ENCODE measurements at places on chromosomes 4 and X. TPM values are rescaled to one million over a fixed set of nuclear protein-coding genes. Genes with fewer than 3 reads are reported as not detected.

The DACH2 gene
- not detected for total RNA-seq

The BST1 gene
- 0.71 TPM for total RNA-seq

The AFP gene
- total RNA-seq: not detected

The FAM156A gene
- total RNA-seq: 19.3 TPM

The ATP2B3 gene
- total RNA-seq: not detected

The PARM1 gene
- not detected for total RNA-seq

The CD99 gene
- total RNA-seq: 208 TPM

The GLUD2 gene
- 0.60 TPM for total RNA-seq

The F9 gene
- total RNA-seq: not detected

- no peak overlapping the region for H3K4me3 ChIP-seq
- H3K27ac ChIP-seq: no peak overlapping the region
- H3K36me3 ChIP-seq: no peaks in the 10 kb centered on the region
Observed at GRCh38 chr4:132860976-132861375, 288.1 kb upstream of the PCDH10 start.

DNA sequence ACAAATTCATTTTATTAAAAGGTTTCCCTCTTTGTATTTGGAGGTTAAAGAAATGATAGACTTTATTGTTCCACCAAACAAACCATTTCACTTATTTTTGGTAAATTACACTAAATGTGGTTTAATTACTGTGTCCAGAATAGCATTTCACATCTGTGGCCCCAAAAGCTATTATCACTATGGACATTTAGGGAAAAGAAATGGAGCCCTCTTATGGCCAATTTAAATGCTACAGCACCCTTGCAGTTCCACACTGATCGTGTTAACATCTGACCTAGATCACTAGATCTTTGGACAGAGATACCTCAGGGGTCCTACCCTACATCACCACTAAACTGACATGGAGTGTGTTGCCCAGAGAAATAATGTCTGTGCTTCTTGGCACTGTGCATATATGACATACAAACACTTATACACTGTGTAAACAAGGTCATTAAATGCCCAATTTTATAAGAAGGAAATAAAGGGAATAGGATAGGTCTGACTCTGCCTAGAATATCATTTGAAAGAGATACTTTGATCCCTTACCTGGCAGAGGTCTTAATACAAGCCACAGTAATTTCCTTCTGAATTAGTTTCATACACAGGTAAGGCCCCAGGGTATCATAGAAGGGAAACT, 163.9 kb downstream of the KDR start:
- no peak overlapping the region for H3K4me3 ChIP-seq
- peaks cover 9% of the 10 kb centered on the region for H3K27me3 ChIP-seq
- no peaks in the 10 kb centered on the region for H3K36me3 ChIP-seq
- peaks cover 19% of the 10 kb centered on the region for H3K4me1 ChIP-seq
- no peak for DNase-seq

DNA sequence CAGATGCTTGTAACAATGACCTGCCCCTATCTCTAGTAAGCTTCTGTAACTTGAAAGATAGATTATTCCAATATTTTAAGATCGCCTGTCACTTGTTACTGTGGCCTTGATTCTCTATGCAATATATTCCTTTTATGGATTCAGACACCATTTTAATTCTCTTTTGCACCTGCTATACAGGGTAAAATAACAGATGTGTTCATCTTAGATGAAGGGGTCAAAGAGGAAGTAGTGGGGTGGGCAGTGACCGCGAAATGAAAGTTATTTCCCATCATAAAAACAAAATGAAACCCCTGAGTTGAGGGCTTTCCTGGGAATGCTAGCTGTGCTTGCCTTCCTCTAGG, 175.9 kb downstream of the TSPAN5 start:
- no peak overlapping the region for H3K4me3 ChIP-seq
- no peaks in the 10 kb centered on the region for H3K27me3 ChIP-seq
- peaks cover 34% of the 10 kb centered on the region for H3K36me3 ChIP-seq

GRCh38 chr4:166882221-166882620, 352.1 kb downstream of the SPOCK3 start:
- H3K27me3 ChIP-seq: no peaks in the 10 kb centered on the region
- no peak overlapping the region for H3K4me3 ChIP-seq
- no peak for DNase-seq
- no peak overlapping the region for H3K27ac ChIP-seq

GRCh38 chr4:126592088-126592487, 1040.7 kb upstream of the INTU start:
- H3K27me3 ChIP-seq: no peaks in the 10 kb centered on the region
- H3K27ac ChIP-seq: no peak overlapping the region
- no peak overlapping the region for H3K4me3 ChIP-seq
- H3K4me1 ChIP-seq: no peaks in the 10 kb centered on the region

- no peak for DNase-seq
- H3K27ac ChIP-seq: no peak overlapping the region
- H3K4me1 ChIP-seq: no peaks in the 10 kb centered on the region
- no peaks in the 10 kb centered on the region for H3K27me3 ChIP-seq
Observed at GRCh38 chrX:69287095-69287494, 121.8 kb upstream of the PJA1 start.

GRCh38 chr4:26786916-26787315, 73.7 kb upstream of the STIM2 start:
- DNase-seq: no peak
- H3K27ac ChIP-seq: no peak overlapping the region
- H3K4me1 ChIP-seq: peaks cover 10% of the 10 kb centered on the region
- no peak overlapping the region for H3K4me3 ChIP-seq

DNA sequence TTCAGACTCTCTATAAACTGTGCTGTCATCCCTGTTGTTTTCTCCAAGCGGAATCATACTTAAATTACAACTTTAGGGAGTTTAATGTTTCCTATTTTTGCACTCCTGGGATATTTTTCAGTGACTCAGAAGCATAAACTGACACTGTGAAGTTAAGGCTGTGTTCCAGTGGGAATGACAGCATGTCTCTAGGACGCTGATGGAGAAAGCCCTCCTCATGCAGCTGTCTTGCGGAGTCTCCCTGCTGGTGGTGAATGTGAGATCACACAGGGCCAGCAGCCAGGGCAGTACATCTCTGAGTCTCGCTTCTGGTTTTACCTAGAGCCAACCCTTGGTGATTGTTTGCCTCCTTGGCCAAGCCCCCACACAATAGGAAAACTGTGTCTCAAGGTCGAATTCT, 53.3 kb downstream of the NFKB1 start:
- peaks cover 50% of the 10 kb centered on the region for H3K36me3 ChIP-seq
- no peaks in the 10 kb centered on the region for H3K27me3 ChIP-seq
- H3K4me3 ChIP-seq: no peak overlapping the region
- peaks cover 43% of the 10 kb centered on the region for H3K4me1 ChIP-seq
- no peak overlapping the region for H3K27ac ChIP-seq

DNA sequence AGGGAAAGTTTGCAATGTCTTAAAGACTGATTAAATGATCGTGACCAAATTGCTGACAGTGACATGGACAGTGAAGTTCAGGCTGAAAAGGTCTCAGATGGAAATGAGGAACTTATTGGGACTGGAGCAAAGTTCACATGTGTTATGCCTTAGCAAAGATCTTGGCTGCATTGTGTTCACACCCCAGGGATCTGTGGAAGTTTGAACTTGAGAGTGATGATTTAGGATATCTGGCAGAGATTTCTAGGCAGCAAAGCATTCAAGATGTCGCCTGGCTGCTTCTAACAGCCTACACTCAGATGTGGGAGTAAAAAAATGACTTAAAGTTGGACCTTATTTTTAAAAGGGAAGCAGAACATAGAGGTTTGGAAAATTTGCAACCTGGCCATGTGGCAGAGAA, 21.4 kb downstream of the SCARB2 start:
- H3K27me3 ChIP-seq: no peaks in the 10 kb centered on the region
- H3K27ac ChIP-seq: no peak overlapping the region
- H3K36me3 ChIP-seq: peaks cover 30% of the 10 kb centered on the region
- no peak overlapping the region for H3K4me3 ChIP-seq
- H3K4me1 ChIP-seq: peaks cover 6% of the 10 kb centered on the region

DNA sequence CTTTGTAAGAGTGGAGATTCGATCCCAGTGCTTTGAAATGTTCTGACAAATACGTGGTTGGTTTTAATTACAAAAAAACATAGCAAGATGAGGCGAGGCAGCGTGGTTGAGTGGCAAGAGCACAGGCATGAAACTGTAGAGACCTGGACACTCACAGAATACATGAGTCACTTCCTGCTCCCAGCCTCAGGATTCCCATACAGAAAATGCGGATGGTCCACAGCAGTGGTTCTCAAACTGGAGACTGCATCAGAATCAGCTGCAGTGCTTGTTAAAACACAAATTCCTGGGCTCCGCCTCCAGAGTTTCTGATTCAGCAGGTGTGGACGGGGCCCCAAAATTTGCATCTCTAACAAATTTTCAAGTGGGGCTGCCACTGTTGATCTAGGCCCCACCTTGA, 10.1 kb downstream of the OTOP1 start:
- H3K4me3 ChIP-seq: no peak overlapping the region
- no peak for DNase-seq
- H3K4me1 ChIP-seq: no peaks in the 10 kb centered on the region
- H3K36me3 ChIP-seq: no peaks in the 10 kb centered on the region
- no peak overlapping the region for H3K27ac ChIP-seq

DNA sequence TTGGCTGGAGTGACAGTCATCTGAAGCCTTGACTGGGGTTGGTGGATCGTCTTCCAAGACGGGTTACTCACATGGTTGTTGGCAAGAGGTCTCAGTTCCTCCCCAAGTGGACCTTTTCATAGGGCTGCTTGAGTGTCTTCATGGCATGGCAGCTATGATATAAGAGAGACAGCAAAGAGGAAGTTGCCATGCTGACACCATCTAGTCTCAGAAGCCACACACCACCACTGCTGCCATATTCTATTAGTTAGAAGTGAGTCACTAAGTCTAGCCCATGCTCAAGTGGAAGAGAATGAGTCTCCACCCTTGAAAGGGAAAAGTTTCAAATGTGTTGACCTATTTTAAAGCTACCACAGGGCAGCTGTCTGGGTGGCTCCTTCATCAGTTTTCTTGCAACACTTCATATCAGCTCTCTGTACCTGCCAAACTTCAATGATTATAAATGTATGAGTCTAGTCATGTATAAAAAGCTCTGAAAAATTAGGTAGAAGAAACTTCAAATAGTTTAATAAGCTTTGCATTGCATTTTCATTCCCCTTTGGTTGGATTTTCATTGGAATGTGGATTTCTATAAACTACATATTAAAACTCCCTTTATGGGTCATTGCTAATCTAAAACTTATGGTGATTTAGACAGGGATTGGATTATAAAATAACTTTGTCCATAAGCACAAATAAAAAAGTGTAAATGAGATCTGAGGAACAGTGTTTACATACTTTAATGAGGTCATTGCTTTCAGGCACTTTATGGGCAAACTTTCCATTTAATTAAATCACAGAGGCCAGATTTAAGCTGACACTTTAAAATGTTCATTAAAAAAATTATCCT, 68.0 kb upstream of the ATXN3L start:
- no peak overlapping the region for H3K4me3 ChIP-seq
- no peak overlapping the region for H3K27ac ChIP-seq
- H3K4me1 ChIP-seq: peaks cover 8% of the 10 kb centered on the region

- no peaks in the 10 kb centered on the region for H3K27me3 ChIP-seq
- DNase-seq: no peak
- no peak overlapping the region for H3K4me3 ChIP-seq
- H3K27ac ChIP-seq: peak overlapping the region; percentile 35
- H3K36me3 ChIP-seq: peaks cover 45% of the 10 kb centered on the region
Observed at GRCh38 chr4:1297023-1297395, 7.3 kb downstream of the MAEA start.

GRCh38 chr4:185764876-185765275, 47.1 kb downstream of the SORBS2 start:
- H3K27me3 ChIP-seq: no peaks in the 10 kb centered on the region
- H3K4me1 ChIP-seq: no peaks in the 10 kb centered on the region
- no peak overlapping the region for H3K27ac ChIP-seq
- no peaks in the 10 kb centered on the region for H3K36me3 ChIP-seq
- DNase-seq: no peak

- no peak overlapping the region for H3K4me3 ChIP-seq
- DNase-seq: no peak
- H3K36me3 ChIP-seq: peaks cover 3% of the 10 kb centered on the region
- H3K27ac ChIP-seq: no peak overlapping the region
- H3K4me1 ChIP-seq: peaks cover 31% of the 10 kb centered on the region
Observed at GRCh38 chr4:98617358-98618047, 40.9 kb downstream of the TSPAN5 start.

- no peaks in the 10 kb centered on the region for H3K4me1 ChIP-seq
- H3K27me3 ChIP-seq: no peaks in the 10 kb centered on the region
- DNase-seq: no peak
- H3K27ac ChIP-seq: no peak overlapping the region
- H3K4me3 ChIP-seq: no peak overlapping the region
Observed at GRCh38 chr4:85717847-85718246, 242.9 kb downstream of the ARHGAP24 start.

GRCh38 chrX:155592981-155593380, 19.8 kb downstream of the TMLHE start:
- no peak overlapping the region for H3K27ac ChIP-seq
- peaks cover 25% of the 10 kb centered on the region for H3K36me3 ChIP-seq
- no peaks in the 10 kb centered on the region for H3K4me1 ChIP-seq
- H3K27me3 ChIP-seq: no peaks in the 10 kb centered on the region

- H3K27me3 ChIP-seq: peaks cover 69% of the 10 kb centered on the region
- H3K4me3 ChIP-seq: peak overlapping the region; percentile 25
- peaks cover 21% of the 10 kb centered on the region for H3K4me1 ChIP-seq
- peaks cover 13% of the 10 kb centered on the region for H3K36me3 ChIP-seq
Observed at GRCh38 chr4:133151341-133151690, 2.2 kb downstream of the PCDH10 start.

DNA sequence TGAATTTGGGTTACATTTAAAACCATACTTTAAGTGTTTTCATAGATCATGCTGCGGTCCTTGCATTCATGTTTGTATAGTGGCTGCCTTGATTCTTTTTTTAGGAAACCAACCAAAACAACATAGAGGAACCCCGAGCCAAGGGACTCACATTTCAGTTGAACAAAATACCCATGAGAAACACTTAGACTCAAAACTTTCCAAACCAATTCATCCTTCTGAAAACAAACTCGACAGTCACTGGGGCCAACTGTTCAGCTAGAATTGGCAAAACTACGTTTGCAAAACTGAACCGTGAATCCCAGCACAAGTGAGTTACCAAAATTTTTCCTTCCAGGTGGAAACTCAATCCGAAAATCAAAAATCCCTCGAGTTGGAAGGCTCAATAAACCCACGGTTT, 1.4 kb downstream of the ADGRA3 start:
- H3K27ac ChIP-seq: no peak overlapping the region
- peaks cover 6% of the 10 kb centered on the region for H3K27me3 ChIP-seq
- peak overlapping the region; percentile 96 for H3K4me3 ChIP-seq

DNA sequence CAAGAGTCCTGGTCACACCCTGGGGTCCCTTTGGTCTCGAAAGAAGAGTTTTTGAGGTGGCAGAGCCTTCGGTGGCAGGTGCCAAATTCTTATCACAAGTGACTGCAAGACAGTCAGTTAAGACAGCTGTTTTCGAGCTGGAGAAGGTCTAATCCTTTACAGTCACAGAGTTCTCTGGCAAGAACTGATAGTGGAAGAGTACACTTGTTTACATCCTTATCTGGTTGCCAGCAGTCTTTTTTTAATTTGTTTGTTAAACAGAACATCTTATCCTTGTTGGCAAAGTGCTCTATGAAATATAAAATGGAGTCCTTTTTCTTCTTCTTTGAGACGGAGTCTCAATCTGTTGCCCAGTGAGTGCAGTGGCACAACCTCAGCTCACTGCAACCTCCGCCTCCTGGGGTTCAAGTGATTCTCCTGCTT, 50.4 kb upstream of the ELOVL6 start:
- H3K27ac ChIP-seq: no peak overlapping the region
- H3K4me3 ChIP-seq: no peak overlapping the region
- peaks cover 18% of the 10 kb centered on the region for H3K27me3 ChIP-seq

Measured in activated CD8-positive, alpha-beta T cell treated with anti-CD3 and anti-CD28 coated beads, Interleukin-2, amount 10 ng/mL, durations not matched to agents 7 days and 5 days (primary cell).